Posterior vena cava (tissue), 2 donors: ENCODE measurements at places on chromosomes 3 and 15.

DNA sequence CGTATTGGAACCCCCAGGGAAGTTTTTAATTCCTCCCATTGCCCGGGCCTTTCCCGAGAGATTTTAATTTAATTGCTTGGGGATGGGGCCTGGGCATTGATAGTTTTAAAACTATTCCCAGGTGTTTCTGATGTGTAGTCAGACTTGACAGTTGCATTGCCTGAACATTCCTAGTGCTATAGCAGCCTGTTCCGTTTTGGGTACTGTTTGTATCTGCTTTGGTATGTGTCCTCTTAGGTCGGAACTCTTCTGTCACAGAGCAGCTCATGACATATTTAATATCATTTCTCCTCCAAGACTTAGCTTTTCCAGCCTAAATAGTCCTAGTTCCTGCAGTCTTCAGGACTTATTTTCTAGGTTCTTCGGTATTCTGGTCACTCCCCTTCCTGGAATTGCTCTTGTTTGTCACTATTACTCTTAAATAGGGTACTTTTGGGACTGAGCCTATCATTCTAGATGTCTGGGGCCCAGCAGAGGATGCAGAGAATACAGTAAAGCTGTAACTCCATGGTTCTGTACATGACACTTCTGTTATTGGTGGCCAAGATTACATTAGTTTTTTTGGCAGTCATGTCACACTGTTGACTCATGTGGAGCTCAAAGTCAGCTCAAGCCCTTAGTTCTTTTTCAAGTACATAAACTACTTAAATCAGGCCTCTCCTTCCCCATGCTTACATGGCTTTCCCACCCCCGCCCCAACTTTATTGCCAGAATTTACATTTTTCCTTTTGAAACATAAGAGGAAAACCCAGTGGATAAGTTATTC lies 81.5 kb downstream of the BBX start:
- no peak for DNase-seq

DNA sequence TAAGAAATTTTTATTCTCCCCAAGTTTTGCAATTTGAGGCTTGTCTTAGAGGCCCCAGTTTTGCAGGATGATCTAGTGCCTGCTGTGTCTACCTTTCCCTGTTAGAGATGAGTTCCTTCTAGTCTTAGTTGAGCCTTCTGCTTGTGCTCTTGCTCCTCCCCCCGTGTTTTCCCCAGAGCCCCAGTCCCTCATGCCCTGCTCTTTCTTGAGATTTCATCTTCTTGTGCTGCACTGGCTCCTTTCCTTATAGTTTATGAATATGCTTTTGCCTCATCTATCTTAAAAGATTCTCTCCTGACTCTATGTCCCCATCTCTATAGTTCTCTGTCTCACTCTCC lies 4.7 kb downstream of the GAP43 start:
- no peak for DNase-seq

GRCh38 chr3:157816896-157817295 lies 289.3 kb downstream of the SHOX2 start:
- no peak for DNase-seq

DNA sequence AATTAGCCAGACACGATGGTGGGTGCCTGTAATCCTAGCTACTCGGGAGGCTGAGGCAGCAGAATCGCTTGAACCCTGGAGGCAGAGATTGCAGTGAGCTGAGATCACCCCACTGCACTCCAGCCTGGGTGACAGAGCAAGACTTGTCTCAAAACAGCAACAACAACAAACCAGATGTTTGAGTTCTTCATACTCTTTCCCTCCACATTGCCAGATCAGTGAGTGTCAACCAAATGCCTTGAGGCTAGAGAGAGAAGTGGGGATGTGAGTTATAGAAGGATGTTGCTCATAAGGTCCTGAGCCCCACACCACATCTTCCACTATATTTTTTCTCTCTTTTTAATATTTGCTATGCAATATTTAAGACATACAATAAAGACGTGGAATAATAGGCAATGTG lies 19.8 kb downstream of the MAPKBP1 start:
- no peak for DNase-seq

DNA sequence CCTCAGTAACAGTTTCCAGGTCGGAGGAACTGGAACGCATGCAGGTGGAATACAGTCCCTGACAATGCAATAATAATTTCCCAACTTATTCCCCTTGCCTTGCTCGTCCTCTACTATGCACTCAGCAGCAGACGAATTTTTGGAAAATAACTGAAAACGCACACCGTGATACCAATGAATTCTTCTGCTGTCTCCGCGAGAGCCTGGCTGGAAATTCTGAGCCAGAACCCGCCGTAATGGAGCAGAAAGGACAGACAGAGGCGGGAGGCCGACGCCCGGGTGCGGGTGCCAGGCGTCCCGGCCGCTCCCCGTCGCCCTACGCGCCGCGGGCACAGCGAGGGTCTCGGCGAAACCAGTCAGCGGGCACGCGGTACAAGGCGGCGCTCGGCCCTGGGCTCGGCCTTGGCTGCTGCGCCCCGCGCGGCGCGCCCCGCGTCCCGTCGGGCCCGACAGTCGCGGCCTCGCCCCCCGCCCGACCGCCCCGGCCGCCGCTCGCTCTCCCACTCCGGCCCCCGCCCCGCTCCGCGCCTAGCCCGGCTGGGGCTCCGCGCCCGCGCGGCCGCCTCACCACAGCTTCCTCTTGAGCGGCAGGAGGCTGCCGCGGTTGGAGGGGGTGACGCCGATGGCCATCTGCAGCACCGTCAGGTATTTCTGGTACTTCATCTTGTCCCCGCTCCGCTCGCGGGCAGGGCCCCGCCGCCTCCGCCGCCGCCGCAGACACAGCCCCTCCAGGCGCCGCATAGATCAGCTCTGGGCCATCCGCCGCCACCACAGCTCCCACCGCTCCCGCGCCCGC lies 114.5 kb upstream of the GOLGA8J start:
- DNase-seq: no peak

GRCh38 chr15:80437334-80437891 lies 33.2 kb downstream of the ARNT2 start:
- no peak for DNase-seq

GRCh38 chr3:100060685-100061484 lies 53.4 kb downstream of the FILIP1L start:
- DNase-seq: no peak

DNA sequence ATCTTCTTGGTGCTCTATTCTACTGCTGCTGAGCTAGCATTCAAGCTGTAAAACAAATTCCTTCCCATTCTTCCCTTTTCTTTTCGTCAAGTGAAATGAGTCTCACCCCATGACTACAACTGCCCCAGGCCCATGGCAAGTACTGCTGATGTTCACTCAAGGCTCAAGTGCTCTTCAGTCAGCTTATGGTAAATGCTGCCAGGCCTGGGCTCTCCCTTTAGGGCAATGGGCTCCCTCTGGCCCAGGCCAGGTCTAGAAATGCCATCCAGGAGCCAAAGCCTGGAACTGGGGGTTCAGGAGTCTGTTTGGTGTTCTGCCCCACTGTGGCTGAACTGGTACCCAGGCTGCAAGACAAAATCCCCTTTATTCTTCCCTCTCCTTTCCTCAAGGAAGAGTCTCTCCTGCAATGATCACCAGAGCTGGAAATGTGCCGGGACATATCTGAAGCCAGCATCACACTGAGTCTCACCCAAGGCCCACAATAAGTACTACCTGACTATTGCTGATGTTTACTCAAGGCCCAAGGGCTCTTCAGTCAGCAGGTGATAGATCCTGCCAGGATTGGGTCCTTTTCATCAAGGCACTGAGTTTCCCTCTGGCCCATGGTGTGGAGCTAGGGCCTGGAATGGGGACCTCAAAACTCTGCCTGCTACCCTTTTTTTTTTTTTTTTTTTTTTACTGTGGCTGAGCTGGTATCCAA lies 205.0 kb upstream of the STAC start:
- DNase-seq: no peak

DNA sequence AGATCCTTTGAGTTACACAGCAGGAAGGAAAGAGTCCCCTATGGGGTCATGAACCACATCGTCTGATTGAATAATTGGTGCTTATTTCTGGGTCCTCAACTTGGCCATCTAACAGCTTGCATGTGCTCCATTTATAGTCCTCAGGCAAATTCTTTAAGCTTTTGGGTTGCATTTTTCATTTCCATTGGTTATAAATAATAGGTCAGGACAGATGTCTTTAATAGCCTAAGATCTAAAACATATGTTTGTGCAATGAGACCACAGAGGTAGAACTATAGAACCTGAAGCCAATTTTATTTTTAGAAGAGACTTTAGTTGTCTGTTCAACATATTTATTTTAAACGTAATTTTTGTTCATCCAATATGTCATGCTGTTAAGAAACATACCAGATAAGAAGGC lies 43.2 kb downstream of the CD200R1L start:
- DNase-seq: no peak

GRCh38 chr15:42775416-42775815 lies 38.5 kb upstream of the CDAN1 start:
- DNase-seq: no peak

DNA sequence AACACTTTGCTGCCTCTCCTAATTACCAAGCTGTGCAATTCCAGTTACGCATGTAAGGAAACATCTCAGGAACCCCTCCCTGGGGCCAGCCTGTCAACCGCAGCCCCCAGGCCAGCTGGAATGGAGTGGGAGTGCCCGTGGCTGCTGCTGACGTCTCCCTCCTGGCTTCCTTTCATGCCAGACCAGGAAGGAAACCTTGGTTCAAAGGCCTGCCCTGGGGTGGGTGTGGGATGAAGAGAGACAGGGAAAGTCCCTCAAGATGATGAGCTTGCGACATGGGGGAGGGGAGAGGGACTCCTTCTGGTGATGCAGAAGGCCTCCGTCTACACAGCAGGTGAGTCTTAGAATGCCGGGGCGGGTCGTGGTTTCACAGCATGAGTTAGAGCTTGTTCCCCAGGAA lies 11.4 kb upstream of the CYP11A1 start:
- DNase-seq: peak; percentile 57

DNA sequence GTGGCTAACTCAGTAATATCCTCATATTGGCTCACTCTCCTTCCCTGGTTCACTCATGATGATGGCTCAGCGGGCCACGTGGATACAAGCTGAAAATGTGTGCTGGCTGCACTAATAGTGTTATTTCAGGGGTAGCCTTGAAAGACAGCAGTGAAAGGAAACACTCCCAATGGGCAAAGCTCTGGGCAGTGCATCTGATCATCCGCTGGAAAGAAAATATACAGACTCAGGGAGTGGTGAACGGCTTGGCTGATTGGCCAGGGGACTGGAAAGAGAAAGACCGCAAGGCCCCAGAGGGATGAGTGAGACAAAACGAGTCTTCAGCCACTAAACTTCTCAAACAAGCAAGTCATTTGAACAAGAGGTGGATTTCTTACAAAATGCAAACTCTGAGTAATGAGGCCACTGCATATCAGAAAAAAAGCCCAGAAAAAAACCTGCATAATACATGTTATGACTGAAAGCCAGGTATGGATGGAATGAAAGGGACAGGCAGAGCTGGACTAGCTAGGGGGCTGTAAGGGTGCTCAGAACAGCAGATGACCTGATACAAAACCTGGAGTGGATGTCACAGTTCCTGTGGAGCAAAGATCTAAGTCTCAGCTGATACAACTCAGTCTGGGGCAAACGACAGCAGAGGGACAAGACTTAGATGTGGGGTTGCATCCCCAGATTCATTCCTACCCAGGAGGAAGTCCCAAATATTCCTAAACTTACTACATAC lies 33.3 kb downstream of the CMTM6 start:
- DNase-seq: no peak

- no peak for DNase-seq
Measured at GRCh38 chr15:60854858-60855564, 374.1 kb downstream of the RORA start.

- DNase-seq: peak; percentile 90
Measured at GRCh38 chr3:36944012-36944640, 728 bp downstream of the TRANK1 start.

DNA sequence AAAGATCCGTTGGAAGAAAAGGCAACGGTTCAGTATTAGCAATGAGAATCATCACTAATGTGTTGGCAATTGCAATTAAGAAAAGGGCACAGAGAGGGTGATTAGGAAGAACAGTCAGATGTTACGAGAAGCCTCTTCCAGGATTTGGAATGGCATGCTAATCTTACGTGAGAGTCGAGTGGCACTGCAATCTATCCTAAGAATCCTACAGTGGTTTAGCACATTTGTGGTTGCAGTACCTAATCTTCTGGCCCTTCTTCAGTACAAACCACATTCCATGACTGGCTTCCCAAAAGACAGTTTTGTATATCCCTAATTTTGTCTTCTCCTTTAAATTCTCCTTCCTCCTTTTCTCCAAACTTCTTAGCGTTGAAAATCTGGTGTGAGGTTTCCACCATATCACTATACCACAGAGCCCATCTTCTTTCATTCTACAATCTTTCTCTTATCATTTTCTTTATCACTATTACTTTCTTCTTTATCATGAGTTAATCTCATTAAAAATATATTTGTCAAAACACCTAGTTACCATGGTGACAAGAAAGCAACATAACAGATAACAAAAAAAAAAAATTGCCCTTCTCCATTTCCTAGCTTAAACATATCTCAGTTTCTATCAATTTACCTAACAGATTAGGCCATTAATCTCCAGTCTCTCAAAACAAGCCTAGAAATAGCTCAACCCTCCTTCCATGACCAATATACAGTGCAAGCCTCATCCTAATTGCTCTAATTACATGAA lies 60.1 kb downstream of the IGSF11 start:
- no peak for DNase-seq

DNA sequence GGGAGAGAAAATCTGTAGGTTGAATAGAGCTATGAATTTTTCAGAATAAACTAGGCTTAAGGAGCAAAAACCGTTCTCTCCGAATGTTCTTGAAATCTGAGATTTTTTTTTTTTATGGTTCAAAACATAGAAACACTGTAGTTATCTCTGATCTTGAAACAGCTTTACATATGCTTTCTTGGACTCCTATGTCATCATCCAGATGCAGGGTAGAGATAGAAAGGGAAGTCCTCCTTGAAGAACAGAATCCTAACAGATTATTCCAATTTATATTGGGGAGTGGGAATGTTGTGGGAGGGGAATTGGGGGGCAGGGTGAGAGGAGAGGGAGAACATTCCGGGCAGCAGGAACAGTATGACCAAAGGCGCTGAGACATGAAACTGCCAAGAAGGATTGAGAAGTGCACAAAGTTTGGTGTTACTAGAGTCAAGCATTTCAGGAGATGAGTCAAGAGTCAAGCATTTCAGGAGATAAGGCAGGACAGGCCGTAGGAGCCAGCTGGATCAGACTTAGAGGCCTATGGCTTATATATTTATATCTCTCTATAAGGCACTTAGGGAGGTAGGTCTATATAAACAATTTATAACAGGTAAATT lies 21.9 kb upstream of the ST3GAL6 start:
- no peak for DNase-seq

DNA sequence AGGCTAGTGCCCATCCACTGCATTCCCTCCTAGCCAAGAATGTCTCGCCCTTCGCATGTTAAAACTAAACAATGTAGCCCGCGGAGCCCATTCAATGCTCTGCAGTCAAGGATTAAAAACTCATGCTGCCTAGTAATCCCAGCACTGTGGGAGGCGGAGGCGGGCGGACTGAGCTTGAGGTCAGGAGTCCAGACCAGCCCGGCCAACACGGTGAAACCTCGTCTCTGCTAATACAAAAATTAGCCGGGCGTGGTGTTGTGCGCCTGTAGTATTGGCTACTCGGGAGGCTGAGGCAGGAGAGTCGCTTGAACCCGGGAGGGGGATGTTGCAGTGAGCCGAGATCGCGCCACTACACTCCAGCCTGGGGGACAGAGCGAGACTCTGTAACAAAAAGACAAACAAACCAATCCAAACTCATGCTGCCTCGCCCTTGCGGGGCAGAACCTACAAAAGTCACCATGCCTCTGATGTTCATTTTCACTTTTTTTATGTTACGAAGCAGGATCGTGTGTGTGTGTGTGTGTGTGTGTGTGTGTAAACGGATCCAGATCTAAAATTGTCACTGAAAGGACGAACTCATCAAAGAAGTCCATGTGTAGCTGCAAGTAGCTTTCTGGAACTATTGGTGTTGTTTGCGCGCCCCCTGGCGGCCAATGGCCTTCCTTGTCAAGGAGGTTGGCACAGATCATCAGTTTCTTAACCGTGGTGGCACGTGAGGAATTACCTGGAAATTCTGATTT lies 54.8 kb upstream of the SPESP1 start:
- peak; percentile 98 for DNase-seq
